ENCODE measurements at places on chromosomes 13 and 19.

- DNase-seq: no peak
Measured at GRCh38 chr13:46184277-46184699, 2.3 kb upstream of the LCP1 start.

DNA sequence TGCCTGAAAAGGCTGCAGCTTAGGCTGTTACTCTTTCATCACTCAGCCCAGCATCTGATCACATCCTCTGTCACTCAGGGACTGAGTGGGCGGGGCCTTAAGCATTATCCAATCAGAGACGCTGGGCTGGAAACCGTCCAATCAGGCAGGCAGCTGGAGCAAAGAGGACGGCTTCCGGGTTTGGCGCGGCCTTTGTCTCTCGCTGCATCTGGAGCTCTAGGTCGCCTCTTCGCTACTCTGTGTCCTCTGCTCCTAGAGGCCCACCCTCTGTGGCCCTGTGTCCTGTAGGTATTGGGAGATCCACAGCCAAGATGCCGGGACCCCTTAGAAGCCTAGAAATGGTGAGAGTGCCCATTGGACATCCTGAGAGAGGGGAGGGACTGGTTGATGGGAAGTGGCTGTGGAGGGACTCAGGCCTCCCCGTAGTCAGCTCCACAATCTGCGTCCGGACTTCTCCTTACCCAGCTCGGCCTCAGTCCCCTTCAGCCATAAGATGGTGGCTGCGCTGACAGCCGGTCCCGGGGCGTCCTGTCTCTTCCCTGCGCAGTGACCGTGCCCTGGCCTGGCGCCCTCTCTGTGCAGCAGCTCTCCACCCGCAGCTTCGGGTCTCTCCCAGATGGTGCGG, at the start of gene ZNF486:
ZNF486 (plus strand) TSS at position 195 of the 625 bp plus-strand sequence; CDS start at position 312, 117 bp downstream.
- DNase-seq: peak; percentile 85

DNA sequence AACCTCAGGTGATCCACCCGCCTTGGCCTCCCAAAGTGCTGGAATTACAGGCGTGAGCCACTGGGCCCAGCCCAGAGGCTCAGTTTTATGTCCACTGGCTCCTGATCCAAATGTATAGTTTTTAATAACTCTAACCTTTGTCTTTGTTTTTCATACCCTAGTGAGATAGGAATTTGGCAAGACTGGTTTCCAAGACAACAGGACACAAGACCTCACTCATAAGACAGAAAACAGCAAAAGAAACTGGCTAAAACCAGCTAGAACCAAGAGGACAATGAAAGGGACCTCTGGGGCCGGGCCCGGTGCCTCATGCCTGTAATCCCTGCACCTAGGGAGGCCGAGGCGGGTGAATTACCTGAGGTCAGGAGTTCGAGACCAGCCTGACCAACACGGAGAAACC, 27.6 kb downstream of the CPT1C start:
- DNase-seq: no peak

GRCh38 chr13:94050039-94050438, 429.4 kb downstream of the DCT start:
- no peak for DNase-seq

DNA sequence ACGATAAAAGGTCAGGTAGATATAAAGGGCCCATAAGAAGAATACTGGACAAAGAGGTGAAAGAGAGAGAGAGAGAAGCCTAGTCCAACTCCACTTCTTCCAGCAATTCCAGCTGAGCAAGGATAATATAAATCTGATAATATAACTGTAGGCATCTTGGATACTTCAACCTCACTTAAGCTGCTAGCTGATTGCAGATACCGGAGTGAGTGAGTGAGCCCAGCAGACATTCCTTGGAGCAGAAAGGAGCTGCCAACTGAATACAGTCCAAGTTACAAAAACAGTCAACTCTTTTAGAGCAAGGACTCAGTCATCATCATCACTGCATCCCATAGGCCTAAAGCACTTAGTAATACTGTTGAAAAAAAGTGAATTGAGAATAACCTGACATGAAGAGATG, 387.6 kb downstream of the SLITRK6 start:
- DNase-seq: no peak

DNA sequence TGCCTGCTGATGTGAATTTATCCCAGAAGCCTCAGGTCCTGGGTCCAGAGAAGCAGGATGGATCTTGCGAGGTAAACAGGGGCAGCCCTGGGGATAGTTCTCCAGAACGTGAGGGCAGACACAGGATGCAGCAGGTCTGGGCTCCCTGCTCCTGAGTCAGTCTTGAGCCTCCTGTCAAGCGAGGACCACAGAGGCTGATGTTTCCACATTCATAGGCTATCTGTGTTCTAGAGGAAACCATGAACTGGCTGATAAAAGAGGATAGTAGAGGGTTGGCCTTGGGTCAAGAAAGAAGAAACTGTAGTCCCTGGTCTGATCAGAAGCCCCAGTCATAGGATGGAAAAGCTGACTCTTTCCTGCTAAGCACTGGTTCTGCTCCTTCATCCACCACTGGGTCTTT, 2.2 kb downstream of the ZNF175 start:
- no peak for DNase-seq

DNA sequence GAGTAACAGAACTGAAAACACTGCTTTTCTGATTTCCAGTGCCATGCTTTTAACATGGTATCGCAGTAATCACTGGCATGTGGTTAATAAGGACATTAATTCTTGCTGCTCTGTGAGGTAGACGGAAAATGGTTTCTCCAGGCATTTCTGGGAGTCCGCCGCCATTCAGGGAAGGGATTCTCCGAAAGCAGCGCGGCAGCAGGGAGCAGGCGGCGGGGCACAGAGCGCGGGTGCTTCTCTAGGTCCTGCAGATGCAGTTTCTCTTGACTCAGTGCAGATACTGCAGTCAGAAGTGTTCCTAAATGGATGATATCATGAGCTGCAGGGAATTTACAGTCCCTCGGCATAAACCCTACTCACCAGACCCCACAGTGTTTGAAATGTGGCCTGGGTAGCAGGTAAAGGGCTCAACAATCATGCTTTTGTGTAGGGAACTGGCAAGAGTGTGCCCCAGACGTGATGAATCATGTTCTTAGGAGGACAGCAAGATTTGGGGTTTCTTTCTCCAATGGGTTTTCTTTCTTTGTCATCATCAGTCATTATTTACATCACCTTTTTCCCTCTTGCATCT, 338.6 kb upstream of the ARGLU1 start:
- DNase-seq: no peak

DNA sequence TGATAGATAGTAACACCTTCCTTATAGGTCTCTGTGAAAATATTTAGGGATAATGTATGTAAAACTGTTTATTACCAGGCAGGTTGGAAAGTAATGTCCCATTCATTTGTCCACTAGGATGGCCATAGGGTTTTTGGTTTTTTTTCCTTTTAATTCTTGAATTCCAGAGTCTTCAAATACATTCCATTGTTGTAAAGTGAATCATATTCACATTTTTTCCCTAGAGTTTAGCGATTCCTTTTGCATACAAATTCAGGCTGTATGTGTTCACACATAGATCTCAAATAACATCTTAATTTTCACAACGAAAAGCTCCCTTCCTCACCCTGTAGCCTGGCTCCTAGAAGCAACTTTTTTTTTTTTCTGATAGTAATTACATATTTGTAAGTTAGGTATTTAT, 1.8 kb upstream of the ZNF557 start:
- no peak for DNase-seq

All from mesothelial cell of epicardium (in vitro differentiated cells).